ENCODE measurements at places on chromosomes 13 and 19.

DNA sequence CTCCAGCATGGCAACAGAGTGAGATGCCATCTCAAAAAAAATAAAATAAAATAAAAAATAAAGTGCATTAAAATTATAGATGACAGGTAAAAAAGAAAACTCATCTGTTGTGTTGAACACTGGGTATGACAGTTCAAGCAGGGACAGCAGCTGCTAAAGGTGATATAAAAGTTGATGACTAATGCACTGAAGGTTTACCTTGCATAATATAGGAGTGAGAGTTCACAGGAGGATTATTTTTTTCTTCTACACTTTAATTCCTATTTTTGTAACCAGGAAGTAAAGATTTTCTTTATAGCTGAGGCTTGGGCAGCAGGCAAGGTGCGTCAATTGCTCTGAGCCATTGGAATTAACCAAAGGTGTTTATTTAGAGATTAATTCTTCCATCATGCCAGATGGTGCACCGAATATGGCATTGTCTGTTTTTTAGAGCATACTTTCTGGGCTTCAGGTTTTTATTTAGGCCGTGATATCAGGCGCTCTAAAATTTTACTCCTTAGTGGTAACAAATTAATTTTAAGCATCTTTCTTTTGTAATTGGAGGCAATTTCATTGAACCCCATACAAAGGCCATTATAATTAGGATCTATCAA is 337.0 kb upstream of the SLC10A2 start:
- no peak for DNase-seq

GRCh38 chr13:114015111-114015968 is 41.5 kb upstream of the C13orf46 start:
- no peak for DNase-seq

GRCh38 chr19:53792721-53793433 is 31.2 kb downstream of the NLRP12 start:
- peak; percentile 51 for DNase-seq

DNA sequence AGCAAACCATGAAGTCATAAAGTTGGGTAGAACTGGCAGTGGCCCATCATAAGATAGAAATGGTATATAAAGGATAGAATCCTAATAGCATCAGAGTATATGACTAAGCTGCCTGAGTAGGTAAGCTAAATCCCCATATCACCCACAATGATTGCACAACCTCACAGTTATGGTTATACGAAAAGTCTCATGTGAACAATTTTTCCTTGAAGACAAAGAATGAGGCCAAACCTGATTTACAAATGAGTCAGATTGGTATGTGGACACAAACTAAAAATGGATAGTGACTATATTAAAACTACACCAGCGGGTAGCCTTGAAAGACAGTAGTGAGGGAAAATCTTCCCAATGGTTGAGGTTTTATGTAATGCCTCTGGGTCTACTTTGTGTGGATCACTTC is 40.9 kb upstream of the UFM1 start:
- no peak for DNase-seq

DNA sequence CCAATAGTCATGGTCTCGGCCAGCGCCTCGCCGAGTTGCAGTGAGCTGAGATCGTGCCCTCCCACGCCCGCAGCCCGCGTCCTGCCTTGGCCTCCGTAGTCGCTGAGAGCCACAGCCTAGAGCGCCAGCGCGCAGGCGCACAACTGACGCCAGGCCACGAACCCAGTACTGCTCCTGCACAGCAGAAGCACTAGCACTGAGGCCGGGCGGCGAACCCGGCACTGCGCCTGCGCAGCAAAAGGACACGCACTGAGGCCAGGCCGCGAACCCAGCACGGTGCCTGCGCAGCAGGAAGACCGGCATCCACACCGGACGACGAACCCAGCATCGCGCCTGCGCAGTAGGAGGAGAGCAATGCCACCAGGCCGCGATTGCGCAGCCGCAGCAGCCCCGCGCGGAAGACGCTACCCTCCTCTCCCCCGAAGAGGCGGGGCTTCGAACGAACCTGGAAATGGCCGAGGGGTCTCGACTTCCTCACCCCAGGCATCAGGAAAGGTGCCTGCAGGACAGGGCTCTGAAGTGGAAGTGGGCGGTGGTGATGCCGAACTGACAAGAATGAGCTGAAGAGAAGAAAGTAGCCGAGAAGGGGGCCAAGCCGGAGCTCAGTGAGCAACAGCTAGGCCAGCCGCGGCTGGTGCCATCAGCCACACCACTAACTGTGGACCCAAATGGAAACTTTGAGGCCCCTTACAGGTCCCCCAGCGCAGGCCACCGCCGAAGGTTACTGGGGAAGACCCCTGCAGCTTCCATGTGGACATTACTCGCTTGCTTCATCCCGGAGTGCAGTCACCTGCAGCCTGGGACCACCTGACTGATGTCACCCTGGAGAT is 7.5 kb downstream of the F10 start:
- no peak for DNase-seq

GRCh38 chr19:411723-412355 is 2.9 kb upstream of the C2CD4C start:
- DNase-seq, result no peak

DNA sequence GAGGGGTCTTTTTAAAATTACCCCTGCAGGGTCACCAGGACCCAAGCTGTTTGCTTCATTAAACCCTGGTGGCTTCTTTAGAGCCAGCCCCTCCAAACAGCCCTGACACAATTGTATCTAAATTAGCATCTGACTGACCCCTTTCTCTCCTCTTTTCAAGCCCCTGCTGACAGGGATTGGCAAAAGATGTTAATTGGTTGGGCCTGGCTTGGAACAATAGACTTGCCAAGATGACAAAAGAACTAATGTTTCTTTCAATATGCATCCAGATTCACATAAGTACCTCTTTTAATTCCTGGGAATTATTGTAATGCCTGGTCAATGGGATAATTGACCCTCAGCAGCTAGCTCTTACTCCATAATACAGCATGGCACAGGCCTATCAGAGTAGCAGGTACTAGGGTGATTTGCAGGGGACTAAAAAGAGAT is 140.8 kb downstream of the SHISA2 start:
- no peak for DNase-seq

DNA sequence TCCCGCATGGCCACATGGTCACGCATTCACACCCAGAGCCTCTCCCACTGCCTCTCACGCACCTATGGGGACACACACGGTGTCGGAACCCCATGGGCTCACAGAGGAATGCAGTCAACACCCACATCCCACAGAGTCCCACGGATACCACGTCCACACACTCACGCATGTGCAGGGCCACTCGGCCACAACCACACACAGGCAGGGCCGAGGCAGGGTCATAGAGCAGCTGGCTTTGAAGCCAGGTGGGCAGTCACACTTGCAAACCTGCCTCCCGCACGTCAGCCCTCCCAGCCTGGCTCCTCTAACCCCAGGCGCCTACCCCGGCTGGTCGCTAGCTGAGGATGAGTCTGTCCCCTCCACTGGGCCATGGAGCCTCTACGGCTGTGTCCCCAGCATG is 8.1 kb downstream of the ERCC2 start:
- peak; percentile 19 for DNase-seq

DNA sequence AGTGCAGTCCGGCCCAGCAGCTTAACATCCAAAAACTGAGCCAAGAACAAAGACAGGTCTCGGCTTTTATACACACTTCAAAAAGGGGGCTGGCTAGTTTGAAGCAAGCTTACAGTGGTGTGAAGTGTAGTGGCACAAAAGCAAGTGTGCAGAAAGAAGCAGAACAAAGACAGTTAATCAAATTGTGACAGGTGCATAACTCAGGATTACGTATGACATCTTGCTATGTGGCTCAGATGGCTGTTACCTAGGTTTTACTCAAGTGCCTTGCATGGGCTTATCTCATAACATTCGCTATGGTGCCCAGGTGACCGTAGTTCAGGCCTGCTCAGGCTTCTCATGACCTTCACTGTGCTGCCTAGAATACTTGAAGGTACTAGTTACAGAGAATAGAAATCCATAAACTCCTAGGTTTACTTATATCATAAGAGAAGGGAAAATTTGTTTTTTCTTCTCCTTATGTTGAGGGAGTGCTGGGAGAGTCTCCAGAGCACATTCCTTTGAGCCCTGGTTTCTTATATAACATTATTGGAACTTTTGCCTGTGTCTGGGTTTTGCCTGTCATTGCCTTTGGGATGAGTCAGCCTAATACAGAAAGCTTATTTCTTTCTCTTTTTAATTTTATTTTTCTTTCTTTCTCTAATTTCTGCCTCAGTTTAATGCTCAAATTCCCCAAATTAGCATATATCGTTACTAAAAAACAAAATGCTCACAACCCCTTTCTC is 1629.1 kb upstream of the PCDH20 start:
- DNase-seq, result no peak

DNA sequence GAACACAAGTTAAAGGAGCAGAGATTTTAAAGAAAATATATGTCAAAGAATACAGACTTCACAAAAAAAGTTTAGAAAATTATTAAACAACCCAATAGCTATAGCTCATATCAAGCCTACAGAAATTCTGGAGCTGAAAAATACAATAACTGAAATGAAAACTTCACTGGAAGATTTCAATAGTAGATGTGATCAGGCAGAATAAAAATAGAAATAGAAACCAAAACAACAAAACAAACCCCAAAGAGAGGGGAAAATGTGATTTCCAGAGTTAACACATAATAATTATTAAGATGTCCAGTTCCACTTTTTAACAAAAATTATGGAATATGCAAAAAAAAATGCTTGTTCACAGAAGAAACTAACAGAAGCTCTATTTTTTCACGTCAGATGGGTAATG is 23.6 kb downstream of the LRRC63 start:
- DNase-seq, result no peak
